ENCODE measurements at places on chromosomes 1 and 21. TPM values are rescaled to one million over a fixed set of nuclear protein-coding genes. Genes with fewer than 3 reads are reported as not detected.

HSD3B2 gene
- not detected for total RNA-seq

KCNA3 gene
- 0.38 TPM for total RNA-seq

DNA sequence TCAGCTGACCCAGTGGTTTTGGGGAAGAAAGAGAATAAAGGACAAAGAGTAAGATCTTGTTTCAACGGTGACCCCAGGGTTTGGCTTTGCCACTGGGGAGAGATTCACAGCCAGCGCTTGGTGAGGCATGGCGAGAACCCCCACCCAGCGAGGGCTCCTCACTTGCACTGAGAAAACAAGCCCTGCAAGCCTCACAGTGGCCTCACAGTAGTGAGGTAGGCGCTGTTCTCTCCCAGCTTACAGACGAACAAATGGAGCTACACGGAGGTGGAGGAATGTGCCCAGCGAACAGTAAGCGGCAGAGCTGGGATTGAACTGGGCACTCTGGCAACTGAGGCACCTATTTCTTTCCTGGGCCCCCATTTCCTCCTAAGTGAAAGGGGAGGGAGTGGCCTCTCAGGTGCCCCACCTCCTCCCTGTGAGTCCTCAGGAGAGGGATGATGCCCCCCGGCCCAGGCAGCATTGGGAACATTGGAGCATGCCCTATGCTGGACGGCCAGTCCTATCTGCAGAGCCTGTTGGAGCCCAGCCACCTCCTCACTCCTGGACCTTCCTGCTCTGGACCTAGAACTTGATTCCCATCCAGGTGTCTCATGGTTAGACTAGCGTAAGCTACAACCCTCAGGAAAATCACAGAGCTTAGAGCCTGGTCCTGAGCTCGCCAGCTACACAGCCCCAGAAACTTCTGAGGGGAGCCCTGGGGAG, 73.4 kb upstream of the EDN2 start:
- no peak for DNase-seq

DNA sequence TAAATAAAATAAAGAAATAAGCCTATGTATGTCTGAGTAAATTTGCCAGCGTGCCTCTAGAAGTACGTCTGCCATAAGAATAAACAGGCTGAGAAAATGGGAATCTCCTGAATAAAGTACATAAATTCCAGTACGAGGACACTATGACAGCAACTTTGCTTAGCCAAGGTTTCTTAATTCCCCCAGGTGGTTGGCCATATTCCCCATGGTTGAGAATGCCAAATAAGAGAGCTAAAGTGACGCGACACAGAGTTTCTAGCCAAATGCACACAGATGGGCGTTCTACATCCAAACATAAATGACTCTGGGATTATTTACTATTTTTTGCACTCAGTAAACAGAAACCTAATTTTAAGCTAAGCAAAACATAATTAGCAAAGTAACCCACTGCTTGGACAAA, 19.5 kb downstream of the KCNH1 start:
- DNase-seq: no peak

PRRX1 gene
- total RNA-seq: 46.3 TPM

GRCh38 chr1:197980457-197980856, 63.3 kb downstream of the LHX9 start:
- no peak for DNase-seq

CFAP126 gene
- not detected for total RNA-seq

WDR64 gene
- not detected for total RNA-seq

DNA sequence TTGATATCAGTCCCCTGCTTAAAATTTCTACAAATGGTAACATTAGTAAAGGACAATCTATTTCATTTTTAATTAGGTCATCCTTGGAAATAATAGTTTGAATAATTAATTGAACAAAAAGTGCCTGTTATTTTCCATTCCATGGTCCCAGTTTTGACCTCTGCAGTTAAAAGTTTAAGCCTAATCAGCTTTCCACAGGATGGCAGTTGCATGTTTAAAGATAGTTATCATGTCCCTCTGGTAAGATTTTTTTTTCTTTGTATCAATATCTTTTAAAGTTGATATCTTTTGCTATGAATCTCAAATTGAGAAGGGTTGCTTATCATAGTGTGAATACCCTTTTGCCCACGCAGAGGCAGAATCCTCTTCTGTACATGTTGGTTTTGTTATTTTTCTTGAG, 90.4 kb downstream of the HS2ST1 start:
- no peak for DNase-seq

OR10J1 gene
- not detected for total RNA-seq

CFAP107 gene
- not detected for total RNA-seq

DNA sequence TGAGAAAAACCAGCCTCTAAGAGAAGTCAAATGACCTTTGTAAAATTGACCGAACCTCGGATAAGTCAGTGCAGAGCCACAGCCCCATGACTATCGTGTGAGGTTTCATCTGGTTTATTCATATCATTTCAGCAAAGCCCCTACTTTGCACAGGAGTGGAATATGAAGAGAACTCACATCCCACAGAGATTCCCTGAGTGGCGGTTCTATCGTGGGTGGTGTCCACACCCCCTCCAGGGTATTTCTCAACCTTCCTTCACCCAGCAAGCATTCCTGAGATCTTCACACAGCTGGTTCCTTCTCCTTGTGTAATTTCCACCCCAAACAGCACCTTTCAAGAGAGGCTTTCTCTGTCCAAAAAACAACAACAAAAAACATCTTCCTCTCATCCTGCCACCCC, 47.5 kb downstream of the EVA1C start:
- DNase-seq: no peak

DNA sequence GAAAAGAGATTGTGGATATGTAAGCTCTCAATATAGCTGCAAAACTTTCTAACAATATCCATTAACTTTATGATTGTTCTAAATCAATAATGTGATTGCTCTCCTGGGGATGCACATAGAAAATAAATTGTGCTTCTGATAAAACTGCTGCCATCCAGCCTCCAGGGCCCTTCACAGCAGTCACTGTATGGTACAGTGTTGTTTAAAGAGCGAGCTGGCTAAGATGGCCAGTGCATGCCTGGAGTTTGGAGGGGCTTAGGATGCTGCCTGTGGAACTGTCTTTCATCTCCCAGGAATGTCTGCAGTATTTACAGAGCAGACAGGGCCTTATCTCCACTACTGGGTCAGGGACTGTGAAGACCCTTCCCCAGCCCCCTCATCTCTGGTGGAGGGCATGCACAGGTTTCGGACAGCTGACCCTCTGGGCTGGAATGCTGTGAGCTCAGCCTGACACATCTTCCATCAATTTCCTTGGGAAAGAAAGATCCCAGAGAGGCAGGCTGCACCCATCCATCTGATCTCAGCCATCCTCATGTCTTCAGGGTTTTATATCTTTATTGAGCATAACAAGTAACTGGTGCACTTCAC, 137.0 kb downstream of the PLPP3 start:
- no peak for DNase-seq

All from Right ventricle myocardium inferior (tissue), 1 donor.